Stimulated activated CD4-positive, alpha-beta T cell treated with anti-CD3 and anti-CD28 coated beads, TNF-alpha, amount 100 ng/mL, for 24 hours (primary cell): ENCODE measurements at places on chromosomes 7 and 10.

DNA sequence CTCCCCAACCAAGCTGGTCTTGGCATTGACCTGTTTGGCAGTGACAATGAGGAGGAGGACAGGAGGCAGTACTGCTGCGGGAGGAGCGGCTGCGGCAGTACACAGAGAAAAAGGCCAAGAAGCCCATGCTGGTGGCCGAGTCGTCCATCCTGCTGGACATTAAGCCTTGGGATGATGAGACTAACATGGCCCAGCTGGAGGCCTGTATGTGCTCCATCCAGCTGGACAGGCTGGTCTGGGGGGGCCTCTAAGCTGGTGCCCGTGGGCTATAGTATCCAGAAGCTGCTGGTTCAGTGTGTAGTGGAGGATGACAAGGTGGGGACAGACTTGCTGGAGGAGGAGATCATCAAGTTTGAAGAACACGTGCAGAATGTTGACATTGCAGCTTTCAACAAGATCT is 39.1 kb upstream of the ZNF273 start:
- DNase-seq = no peak

GRCh38 chr10:117504562-117504961 is 38.0 kb upstream of the EMX2 start:
- DNase-seq = no peak

DNA sequence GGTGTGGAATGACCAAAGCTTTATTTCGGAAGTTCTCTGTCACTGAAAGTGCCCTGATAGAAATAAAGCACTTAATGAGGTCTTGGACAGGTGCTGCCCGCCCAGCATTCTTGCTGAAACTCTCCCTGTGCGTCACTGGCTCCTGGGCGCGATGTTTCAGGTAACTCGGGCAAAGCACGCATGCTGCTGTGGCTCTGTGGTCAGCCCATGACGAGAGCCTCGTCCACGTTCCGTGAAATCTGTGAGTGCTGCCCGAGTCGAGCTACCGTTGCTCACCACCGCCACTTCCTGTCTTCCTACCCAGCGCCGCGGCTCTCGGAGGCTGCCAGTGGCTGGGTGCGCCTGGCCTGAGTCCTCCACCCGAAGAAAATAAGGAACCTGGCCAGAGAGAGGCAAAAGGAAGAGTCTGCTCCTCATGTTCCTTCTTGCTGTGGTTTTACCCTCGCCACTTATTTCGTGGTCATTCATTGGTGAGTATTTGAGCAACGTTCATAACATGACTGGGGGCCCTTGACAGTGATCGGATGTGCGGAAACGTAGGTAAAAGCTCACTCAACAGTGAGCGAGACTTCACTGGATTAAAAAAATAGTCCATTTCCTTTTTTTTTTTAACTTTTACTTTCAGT is 95.5 kb downstream of the MAP3K8 start:
- DNase-seq = peak; percentile 37

GRCh38 chr7:85535974-85536729 is 349.3 kb upstream of the SEMA3D start:
- no peak for DNase-seq

DNA sequence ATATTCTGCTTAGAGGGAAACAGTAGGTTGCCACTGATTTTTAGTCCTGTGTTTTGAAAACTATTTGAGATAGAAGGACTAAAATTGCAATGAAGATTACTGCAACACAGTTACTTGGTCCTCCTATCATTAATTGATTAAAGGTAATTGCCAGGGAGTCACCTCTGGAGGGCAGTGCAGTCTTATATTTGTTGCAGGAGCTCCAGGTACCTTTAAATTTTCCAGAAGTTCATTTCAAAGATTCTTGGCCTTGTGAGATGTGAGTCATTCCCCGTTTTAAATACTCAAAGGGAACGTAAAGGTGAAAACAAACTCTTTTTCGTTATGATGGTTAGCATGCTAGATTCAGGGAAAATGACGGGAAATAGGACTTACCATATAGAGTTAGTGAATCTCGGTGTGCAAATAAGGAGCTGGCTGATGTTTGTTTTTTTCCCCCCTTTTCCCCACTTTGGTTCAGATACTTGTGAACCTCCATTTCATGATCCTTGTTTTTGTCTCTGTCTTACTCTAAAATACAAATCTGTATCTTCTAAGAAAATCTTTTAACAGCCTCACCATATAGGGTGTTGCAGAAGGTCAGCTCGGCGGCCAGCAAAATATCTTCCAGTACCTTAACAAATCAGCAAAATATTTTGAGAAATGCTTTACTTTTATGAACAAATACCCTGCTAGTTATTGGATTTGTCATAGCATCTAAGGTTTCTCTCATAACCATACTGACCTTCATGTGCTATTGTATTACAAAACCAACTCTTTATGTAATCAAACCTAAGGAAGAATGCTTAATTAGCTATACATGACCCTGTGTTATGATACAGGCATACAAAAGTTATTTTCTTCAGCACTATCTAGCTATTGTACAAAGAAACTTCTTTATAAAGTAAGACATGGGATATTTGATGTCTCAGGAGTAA is 143.0 kb upstream of the HDAC9 start:
- no peak for DNase-seq

DNA sequence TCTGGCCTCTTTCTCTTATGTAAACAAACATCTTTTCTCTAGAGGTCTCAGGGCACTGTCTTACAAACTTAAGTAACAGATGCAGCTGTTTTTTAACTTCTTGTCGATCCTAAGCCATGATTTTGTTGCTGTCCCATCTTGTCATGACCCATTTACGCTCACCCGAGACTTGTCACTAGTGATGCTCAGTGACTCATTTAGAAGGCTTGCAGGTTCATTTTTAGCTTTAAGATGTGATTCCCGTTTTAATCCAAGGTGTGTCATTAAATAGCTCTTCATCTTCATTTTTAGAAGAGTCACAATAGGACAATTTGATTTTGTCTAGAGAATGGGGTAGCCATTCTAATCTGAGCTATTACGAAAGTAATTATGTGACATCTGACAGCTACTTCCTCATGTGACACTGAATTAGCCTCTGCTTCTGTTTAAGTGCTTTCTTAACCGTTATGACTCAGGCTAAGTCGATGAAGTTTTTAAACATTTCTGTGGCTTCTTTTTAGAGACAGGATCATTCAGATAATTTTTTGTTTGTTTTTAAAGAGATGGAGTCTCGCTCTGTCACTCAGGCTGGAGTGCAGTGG is 42.7 kb downstream of the SPDYE5 start:
- no peak for DNase-seq

DNA sequence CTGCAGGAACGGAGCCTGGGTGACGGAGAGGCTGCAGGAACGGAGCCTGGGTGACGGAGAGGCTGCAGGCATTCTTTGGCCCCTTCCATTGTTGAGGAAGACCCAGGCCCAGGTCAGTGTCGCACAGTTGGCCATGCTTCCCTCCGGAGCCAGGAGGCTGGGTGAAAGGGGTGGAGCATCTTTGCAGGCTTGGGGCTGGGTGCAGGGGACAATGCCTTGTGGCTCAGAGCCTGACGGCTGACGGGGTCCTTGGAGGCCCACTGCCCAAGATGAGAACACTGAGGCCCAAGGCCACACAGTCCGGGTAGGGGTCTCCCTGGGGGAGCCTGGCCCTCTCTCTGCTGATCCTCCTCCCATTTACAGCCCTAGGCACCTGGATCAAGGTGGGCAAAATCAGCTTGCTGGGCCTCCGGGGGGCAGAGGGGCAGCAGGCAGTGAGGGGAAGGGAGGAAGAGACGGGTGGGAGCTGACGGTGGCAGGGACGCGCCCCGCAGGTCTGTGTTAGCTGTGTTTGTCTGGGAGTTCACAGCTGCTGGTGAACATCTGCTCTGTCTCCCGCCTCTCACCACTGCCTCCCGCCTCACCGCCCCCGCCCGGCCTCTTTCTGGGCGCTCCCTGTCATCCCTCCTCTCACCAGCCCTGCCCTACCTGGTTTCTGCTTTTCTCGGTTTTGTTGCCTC is 30.6 kb upstream of the PCBD1 start:
- DNase-seq = no peak
